ENCODE measurements at places on chromosomes 16 and 17.

GRCh38 chr17:11503308-11504035 lies 94.8 kb upstream of the DNAH9 start:
- DNase-seq = no peak

- no peak for DNase-seq
These were observed 55.1 kb downstream of the SRCIN1 start for GRCh38 chr17:38550661-38551060.

GRCh38 chr16:15538507-15538906 lies 104.1 kb downstream of the BMERB1 start:
- no peak for DNase-seq

DNA sequence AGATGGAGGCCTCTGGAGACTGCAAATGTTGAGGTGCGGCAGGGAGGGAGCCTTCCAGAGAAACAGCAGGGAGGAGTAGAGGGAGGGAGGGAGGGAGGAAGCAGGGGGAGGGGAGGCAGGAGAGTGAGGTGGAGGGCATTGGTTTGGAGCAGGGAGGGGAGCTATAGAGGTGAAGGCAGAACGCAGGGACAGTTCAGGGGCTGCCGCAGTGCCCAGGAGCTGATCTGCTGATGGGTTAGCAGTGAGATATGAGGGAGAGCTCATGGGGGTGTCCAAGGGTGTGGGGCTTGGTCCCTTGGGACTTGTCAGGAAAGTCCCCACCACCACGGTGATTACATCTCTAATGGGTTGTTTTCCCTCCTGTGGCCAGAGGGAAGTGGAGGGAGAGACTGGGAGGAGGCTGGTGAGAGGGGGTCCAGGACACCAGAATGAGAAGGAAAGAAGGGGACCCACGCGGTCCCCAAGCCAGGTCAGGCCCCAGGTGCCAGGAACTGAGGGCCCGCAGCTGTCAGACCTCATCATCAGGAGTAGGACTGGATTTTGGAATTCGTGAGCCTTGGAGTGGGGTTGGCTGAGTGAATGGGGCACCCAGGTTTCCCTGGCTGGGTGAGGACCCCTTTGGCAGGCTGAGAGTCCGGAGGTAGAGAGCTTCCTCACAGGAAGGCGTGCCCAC lies 11.2 kb downstream of the CA4 start:
- DNase-seq = no peak

DNA sequence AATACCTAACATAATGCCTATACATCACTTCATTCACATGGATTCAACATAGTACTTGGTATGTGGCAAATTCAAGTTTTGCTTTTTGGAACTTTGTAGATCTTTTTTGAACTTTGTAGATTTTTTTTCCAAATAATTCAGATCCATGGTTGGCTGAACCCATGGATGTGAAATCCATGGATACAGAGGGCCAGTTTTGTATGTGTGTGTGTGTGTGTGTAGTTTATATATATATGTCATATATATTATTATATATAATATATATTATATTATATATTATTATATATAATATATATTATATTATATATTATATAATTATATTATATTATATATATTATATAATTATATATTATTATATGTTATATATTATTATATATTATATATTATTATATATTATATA lies 28.4 kb downstream of the CLUAP1 start:
- no peak for DNase-seq
